Thymus (tissue), 14 donors: ENCODE measurements at places on chromosomes 6 and 20. TPM values are rescaled to one million over a fixed set of nuclear protein-coding genes. Genes with fewer than 3 reads are reported as not detected.

The CYP24A1 gene
- 0.38 TPM for total RNA-seq

DNA sequence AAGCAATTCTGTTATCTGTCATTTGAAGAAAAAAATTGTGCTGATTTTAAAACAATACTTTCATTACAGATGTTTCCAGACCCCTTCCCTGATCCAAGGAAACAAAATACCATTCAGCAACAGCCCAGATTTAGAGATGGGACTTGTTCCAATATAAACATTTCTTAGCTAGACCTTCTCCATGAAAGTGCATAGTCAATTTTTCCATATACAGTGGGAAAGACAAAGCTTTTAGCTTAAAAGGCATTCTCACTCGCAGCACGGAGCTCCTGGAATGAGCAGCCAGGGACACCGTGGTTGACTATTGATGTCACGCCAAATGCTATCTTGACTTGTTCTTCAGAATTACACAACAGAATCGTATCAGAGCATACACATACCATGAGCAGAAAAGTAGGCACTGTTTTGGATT lies 21.5 kb downstream of the LAMA4 start:
- DNase-seq: no peak

DNA sequence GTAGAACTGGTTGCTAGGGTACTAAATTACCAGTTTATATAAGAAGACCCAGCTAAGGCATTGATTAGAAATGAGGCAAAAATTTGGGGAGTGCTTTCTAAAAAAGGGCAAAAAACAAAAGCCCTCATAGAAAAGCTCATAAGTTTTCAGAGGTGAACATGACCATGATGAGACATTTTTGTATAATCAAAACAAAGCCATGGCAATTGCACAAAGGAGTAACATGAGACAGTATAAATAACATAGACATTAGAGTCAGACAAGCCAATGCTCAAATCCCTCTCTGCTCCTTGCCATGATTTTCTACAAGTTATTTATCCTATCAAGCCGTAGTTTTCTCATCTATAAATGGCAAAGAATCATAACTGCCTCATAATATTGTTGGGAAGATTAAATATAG lies 112.2 kb upstream of the ADTRP start:
- no peak for DNase-seq

The TUBB1 gene
- total RNA-seq: 0.47 TPM

GRCh38 chr6:48541649-48542048 lies 430.7 kb upstream of the PTCHD4 start:
- DNase-seq: no peak

GRCh38 chr6:43129434-43130194 lies 41.5 kb upstream of the SRF start:
- DNase-seq: no peak

GRCh38 chr6:43262000-43262779 lies 18.9 kb downstream of the TTBK1 start:
- no peak for DNase-seq

- DNase-seq: no peak
These were observed 23.9 kb upstream of the ASXL1 start for GRCh38 chr20:32333988-32334885.

GRCh38 chr6:168215121-168215808 lies 104.3 kb downstream of the DACT2 start:
- no peak for DNase-seq

- DNase-seq: no peak
These were observed 447.3 kb upstream of the GJE1 start for GRCh38 chr6:141685416-141685815.

GRCh38 chr6:91240878-91241603 lies 654.2 kb upstream of the MAP3K7 start:
- DNase-seq: no peak

The SAMD10 gene
- total RNA-seq: 3.4 TPM

GRCh38 chr6:111306104-111306888 lies 176.7 kb downstream of the REV3L start:
- DNase-seq: no peak

The ZNF165 gene
- 0.99 TPM for total RNA-seq

DNA sequence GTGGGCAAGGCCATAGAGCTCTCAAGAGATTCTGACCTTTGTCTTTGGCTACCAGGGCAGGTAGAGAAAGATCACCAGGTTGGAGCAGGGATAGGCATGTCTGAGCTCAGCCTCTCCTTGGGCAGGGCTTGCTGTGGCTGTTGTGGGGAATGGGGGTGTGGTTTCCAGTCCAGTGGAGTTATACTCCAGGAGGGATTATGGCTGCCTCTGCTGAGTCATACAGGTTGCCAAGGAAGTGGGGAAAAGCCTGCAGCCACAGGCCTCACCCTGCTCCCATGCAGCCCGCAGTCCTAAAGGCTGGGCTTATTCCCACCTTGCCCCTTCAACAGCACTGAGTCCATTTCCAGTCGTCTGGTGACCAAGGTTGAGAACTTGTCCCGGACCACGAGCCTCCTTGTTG lies 21.9 kb downstream of the MEP1A start:
- no peak for DNase-seq

DNA sequence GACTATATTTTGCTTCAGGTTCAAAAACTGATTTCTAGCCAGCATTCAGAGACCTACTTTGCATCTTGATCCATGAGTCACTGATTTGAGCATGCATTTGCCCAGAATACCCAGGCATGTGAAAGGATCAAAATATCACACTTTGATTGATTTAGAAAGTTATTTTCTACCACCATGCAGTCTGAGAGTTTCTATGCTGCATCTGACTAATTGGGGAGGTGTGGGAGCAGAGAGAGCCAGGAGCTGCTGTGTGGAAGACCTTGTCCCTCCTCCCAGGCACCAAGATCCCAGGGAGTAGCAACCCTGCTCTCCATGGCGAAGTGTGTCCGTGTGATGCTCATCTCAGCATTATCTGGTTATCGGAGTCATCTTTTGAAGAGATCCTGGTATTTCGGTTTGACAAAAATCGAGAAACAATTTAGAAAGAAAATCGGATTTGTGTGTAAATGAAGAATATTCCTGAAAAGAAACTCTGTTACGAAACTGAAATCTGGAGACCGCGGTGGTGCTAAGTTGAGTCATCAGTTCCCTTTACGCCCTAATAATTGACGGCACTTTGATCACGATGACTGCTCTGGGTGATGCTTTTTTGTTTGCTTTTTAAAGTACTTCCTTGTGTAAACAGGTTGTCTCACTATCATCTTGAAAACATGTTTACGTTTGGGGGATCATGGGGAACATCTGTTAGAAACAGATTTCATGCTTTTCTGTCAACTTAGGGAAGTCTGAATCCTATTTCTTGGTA lies 193.4 kb downstream of the BACH2 start:
- DNase-seq: no peak

GRCh38 chr6:122184401-122184827 lies 215.0 kb upstream of the HSF2 start:
- DNase-seq: no peak

- no peak for DNase-seq
These were observed 91.9 kb downstream of the FAM217A start for GRCh38 chr6:3987053-3987452.

GRCh38 chr6:158115508-158115907 lies 52.6 kb downstream of the SERAC1 start:
- no peak for DNase-seq

DNA sequence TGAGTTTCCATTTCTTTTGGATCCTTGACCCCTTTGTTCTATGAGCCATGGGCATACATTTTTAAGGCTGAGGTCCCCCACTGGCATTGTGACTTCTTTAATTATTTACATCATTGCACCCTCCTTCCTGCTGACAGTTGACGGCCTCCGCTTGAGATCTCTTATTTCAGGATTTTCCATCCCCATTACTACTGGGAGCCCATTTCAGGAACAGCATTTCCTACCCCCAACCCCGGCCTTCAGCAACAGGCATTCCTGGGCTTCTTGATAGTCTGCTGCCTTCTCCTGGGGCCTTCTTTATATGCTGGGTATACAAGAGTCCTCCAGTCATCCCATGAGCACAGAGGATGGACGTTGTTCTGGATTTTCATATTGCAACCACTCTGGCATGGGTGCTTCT lies 3.8 kb downstream of the ULBP1 start:
- no peak for DNase-seq

The HLA-DPA1 gene
- 700 TPM for total RNA-seq

The SAPCD1 gene
- 1.2 TPM for total RNA-seq

The SYTL3 gene
- total RNA-seq: 22.6 TPM

The LY6G6F gene
- total RNA-seq: 0.05 TPM

The CASS4 gene
- 2.8 TPM for total RNA-seq

- no peak for DNase-seq
These were observed at the start of gene ADGRF4 for GRCh38 chr6:47698342-47698787. Gene ADGRF4, plus strand, starts transcription at chr6:47698580. Its CDS starts 8,666 bp downstream, at chr6:47707246.

GRCh38 chr6:124539096-124539495 lies 423.1 kb upstream of the RNF217 start:
- no peak for DNase-seq

DNA sequence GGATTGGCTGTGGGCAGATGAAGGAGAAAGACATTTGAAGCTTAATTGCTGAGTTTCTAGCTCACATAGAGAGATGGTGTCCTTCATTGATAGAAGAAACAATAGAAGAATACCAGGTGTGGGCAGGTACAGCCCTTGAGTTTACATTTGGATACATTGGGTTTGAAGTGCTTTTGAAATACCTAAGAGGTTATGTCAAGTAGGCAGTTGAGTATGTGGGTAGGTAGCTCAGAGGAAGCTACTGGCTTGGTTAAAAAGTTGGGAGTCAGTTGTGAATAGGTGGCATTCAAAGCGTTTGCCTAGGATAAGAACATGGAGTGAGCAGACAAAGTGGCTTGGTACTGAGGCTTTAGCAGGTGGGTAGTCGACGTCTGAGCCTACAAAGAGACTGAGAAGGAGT lies 25.0 kb downstream of the NDUFAF5 start:
- no peak for DNase-seq

DNA sequence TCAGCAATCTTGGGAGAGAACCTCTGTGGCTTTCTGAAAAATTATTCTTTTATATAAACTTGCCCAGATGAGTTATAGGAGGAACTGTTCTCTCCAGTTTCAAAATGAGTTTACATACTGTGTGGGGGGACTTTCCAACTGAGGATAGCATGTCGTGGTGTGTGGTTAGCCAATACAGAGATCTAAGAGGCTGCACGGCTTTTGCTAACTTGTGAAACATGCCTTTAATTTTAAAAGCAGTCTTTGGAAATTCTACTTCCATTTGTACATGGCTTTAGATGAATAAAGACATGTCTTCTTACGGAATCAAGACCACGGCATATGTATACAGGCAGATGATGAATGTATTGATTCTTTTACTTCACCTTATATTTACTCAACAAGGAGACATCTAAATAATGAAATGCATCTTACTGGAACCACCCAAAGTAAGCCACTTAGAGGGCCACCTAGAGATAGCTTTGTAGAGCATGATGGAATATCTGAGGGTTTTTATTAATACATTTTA lies 39.8 kb downstream of the HIVEP1 start:
- peak; percentile 48 for DNase-seq

GRCh38 chr20:46704714-46705377 lies 4.6 kb upstream of the SLC2A10 start:
- no peak for DNase-seq

DNA sequence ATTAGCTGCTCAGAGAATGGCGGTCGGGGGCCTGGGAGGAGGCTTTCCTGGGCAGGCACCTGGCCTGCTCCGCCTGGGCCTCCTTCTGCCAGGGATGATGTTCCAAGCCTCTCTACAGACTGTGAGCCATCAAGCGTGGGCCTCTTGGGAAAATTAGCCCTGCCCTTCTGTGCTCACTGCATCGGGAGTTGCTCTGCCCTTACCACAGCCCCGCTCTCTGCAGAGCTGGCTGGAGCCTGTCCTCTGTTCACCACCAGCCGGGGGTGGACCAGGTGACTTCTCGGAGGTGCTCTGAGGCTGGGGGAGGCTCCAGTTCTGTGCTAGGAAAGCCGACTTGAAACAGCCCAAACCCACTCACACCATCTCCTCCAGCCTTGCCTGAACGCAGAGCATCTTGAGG lies 24.2 kb downstream of the MDGA1 start:
- no peak for DNase-seq

DNA sequence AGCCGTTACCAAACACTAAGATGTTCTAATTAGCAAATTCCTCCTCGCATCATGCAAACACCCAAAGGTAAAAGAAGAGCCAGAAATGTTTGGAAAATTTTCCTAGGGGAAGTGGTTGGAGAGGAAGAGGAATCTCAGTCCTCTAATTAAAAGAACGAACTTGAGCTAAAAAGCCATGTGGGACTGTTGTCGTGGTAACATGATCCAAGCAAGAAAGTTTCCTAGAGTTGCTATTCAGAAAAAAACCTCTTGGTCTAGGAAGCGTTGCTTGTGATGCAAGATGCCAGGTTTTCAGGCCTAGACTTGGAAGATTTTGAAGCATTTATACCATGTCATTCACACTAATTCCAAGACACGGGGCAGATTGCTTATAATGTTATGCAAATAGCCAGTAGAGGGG lies 106.8 kb upstream of the DOK5 start:
- DNase-seq: no peak

The CDKN1A gene
- total RNA-seq: 13.1 TPM

The THBS2 gene
- total RNA-seq: 4.2 TPM

GRCh38 chr6:170444811-170445211 lies 108.3 kb downstream of the PSMB1 start:
- no peak for DNase-seq

GRCh38 chr6:209432-210103 lies 82.7 kb upstream of the DUSP22 start:
- no peak for DNase-seq

GRCh38 chr20:4833074-4833728 lies 111.5 kb downstream of the PRND start:
- DNase-seq: no peak

- no peak for DNase-seq
These were observed 82.6 kb downstream of the ASXL1 start for GRCh38 chr20:32440758-32441078.

DNA sequence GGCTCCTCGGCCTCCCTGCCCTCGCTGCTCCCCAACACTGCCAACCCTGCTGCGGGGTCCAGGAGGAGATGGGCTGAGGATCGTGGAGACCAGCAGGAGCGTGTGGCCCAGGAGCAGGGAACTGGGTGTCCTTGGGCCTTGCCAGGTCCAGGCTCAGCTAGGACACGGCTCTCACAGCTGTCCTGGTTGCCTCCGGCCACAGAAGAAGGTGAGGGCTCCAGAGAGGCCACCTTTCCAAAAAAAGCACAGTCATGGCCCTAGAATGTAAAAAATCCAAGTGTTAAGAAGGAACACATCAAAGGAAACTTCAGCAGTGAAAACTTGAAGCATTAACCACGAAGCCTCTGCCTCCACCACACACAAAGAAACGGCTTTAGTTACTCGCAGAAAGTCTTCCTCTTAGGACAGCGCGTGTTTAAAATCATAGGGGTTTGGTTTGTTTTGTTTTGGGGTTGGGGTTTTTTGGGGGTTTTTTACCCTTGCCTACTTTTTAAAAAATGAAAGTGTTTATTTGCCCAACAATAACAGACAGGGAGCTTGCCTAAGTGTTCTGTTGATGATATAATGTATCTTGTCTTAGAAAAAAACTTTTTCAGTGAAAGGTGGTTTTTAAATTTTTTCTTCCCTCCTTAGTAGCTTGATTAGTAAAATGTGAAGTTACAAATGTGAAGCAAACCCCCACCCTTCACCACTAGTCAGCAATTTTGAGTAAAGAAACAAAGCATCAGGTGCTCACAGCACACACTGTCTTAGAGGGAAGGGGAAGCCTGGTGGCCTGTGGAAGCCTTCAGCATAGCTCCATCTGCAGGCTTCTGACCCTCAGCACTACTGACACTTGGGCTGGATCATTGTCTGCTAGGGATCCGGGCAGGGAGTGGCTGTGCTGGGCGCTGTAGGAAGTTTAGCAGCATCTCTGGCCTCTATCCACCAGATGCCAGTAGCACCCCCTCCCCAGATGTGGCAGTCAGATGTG lies 60.0 kb downstream of the PTPN1 start:
- no peak for DNase-seq
